Diencephalon (tissue), 1 donor: ENCODE measurements at places on chromosomes 5 and 9. TPM values are rescaled to one million over a fixed set of nuclear protein-coding genes. Genes with fewer than 3 reads are reported as not detected.

AP3B1 gene
- 34.8 TPM for total RNA-seq

PCDHB7 gene
- 8.5 TPM for total RNA-seq

OBP2B gene
- total RNA-seq = not detected

COL5A1 gene
- total RNA-seq = 6.9 TPM

LCN1 gene
- total RNA-seq = not detected
